Left lung (tissue), 14 donors: ENCODE measurements at places on chromosomes 4 and X.

DNA sequence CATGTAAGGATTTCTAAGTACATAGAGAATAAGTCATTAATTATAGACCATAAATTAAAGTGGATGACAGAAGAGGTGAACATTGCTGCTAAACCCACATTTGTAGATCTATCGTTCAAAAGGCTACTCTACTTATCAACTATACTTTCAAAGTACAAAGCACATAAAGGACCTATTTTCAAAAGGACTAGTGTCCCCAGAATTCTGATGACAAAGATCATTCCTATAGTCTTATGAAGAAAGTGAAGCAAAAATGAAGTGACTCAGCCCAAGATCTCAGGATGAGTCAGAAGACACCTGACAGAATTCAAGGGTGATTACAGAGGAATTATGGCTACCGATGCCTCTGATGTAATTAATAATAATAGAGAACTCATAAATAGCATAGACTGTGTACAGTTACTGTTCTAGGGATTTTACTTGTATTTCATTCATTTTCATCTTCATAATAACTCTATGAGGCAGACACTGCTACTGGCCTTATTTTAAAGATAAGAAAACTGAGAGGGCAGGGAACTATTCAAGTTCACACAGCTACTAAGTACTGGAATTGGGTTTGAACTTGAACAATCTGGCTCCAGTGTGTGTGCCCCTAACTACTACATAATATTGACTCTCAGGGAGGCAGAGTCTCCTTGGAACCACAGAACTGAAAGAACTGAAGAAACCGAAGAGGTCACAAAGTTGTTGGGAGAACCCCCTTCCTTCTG lies 17.1 kb downstream of the USP46 start:
- DNase-seq: no peak

DNA sequence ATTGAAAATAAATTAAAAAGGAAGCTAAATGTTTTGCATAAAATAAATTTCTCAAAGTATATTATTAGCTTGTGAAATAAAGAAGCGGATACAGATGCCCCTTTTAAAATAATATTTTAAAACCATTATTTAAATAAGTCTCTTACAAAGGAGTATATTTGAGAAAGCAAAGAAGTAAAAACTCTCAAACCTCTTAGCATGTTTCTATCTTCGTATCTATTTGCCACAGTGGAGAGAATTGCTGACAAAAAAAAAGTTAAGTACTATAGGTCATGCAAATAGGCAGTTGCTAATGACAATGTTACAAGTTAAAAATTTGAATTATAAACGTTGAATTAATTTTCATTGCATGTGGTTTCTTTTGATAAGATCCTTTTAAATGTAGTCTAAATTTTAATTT lies 44.5 kb upstream of the PDGFRA start:
- DNase-seq: no peak

GRCh38 chr4:64807821-64808220 lies 398.6 kb upstream of the TECRL start:
- DNase-seq: no peak

DNA sequence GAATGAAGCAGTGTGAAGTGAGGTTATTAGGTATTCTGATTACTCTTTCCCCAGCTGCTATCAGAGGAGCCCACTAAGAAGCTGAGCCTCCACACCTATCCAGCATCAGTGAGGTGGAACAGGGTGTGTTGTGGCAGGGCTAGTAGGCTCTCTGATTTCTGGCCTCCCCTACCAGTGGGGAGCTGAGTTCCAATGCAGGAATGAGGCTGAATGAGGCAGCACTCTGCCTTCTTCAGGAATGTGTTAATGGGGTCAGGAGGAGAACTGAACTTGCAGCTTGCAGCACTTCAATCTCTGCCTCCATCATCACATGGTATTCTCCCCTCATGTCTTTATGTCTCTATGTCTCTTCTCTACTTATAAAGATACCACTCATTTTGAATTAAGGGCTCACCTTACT lies 26.9 kb downstream of the SOX3 start:
- DNase-seq: no peak

DNA sequence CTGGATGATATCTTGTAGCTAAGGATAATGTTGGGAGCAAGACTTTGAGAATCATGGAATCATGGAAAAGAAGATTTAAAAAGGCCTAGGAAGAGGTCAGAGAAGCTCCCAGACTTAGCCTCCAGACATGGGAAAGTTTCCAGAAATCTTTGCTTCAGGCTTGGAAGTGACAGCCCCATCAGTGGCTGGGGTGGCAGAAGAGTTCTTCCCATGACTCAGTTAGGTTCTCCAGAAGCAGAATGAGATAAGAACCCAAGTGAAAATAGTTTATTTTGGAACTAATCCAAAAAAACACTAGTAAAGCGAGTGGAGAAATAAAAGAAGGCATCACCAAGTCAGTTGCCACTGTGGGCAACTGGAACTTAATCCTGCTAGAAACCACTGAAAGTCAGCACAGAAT lies 506.9 kb downstream of the MID1IP1 start:
- DNase-seq: no peak
